ENCODE measurements at places on chromosomes 2 and 18.

GRCh38 chr18:35777039-35777438 is 195.4 kb upstream of the RMP24 start:
- no peak for DNase-seq

GRCh38 chr2:7094231-7094741 is 177.1 kb downstream of the RNF144A start:
- DNase-seq, result no peak

- DNase-seq, result no peak
Measured at GRCh38 chr18:78953566-78953965, 26.1 kb upstream of the SALL3 start.

- peak; percentile 0 for DNase-seq
Measured at GRCh38 chr2:201779901-201780673, 646 bp downstream of the ALS2 start.

GRCh38 chr18:8142131-8142711 is 467.0 kb upstream of the RAB12 start:
- no peak for DNase-seq

DNA sequence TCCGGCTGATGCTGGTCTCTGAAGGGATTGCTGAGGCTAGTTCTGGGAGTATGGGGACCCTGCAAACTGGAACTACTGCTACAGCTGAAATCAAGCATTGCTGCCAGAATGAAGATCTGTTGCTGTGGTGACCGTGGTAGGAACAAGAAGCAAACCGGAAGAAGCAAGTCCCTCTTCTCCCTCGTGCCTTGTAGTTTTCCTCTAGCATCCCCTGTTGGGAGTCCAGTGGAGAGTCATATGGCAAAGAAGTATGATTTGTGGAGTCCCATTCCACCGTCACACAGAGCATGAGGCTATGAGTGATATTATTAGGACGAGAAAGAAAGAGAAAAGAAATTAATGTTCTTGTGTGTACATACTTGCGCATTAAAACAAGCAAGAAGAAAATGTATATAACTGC is 138.8 kb upstream of the SP5 start:
- DNase-seq, result no peak

DNA sequence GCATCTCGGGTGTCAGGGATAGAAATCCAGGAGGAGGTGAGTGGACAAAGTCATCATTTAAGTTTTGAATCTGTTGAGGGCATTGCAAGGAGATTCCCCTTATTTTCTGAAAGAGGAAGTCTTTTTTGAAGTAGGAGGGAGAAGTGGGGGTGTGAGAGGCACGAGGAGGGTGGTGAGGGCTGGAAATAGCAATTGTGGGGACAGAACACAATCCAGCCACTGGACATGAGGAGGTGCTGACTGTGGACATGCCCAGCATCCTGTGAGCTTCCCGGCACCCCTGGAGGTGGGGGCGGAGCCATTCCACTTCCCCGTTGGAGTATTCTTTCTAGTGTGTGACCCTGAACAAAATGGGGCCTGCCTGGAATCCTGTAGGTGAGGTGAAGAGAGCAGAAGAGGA is 310.7 kb upstream of the EPAS1 start:
- no peak for DNase-seq

All from stimulated activated CD8-positive, alpha-beta memory T cell treated with anti-CD3 and anti-CD28 coated beads, Interleukin-4, amount 100 ng/mL, for 1 hour (primary cell).